ENCODE measurements at places on chromosomes 6 and 20.

- no peak for DNase-seq
Measured at GRCh38 chr6:7512320-7512719, 29.2 kb upstream of the DSP start.

DNA sequence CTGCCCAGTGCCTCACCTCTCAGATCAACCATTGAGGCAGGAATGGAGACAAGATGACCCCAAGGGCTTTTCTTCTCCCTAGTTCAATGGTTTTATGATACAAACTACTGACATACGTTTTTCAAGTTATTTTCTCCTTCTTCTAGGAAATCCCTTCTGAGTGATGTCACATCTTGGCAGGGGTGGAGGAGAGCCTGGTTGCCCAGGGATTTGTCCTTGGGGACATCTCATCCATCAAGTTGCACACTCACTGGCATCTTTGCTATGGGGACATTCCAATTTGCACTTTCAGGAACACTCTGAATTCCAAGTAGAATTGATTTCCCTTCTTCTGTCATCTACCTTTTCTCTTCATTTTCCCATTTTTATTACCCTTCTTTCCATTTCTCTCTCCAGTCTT lies 9.9 kb downstream of the ZFP57 start:
- DNase-seq: no peak

DNA sequence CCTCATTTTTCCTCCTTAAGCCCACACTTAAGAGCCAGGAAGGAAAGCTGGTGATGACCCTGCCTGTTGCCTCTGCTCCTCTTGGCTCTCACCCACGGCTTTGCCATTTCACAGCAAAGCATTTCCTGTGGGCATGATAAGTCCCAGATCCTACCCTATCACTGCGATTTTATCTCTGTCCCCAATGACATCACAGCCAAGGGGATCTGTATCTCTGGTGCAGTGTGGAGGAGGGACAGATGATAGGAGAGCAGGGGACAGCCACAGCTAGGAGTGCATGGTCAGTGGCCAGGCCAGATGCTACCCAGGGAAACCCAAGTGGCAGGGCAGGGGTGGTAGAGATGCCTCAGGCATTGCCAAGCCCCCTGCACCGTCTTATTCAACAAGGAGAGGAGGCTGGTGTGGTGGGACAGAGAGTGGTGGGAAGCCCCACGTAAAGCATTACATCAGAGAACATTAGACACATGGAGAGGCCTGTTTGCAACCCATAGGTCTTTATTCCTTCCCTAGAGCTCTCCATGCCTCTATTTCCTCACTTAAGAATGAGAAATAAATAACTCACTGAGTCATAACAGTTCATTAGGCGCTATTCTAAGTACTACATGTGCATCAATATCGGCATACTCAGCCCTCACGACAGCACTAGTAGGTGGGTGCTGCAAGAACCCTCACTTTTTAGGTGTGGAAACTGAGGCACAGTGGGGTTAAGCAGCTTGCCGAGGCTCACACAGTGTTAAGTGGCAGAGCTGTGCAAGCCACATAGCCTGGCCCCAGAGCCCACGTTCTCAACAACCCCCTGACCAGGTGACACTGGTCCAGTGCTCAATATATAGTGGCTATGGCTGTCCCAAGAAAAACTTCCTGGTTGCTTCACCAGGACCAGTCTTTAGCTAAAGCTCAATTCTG lies 4.6 kb downstream of the TFEB start:
- DNase-seq: no peak

GRCh38 chr20:44747166-44748004 lies 1.7 kb downstream of the KCNK15 start:
- DNase-seq: peak; percentile 6

GRCh38 chr20:5827861-5828260 lies 77.7 kb downstream of the SHLD1 start:
- no peak for DNase-seq

DNA sequence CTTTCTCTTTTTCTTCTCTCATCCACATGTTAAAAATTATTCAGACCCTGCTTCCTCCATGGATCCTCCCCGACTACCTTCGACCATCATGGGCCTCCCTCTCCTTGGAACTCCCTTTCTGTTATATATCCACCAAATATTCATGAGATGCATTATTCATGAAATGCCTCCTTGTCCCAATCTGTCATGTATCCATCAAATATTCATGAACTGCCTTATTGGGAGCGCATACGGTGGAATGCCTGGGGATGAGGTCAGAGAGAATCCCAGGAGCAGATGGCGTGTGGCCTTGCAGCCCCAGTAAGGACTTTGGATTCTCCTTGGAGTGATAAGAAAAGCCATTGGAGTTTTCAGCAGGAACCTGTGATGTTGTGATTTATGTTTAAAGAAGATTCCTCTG lies 97.0 kb downstream of the NRN1 start:
- DNase-seq: no peak

Data from stimulated activated naive CD4-positive, alpha-beta T cell (primary cell).